ENCODE measurements at places on chromosomes 5 and 9.
A peak's percentile ranks its signal among the peaks of the same experiment; 100 is the strongest.

- DNase-seq = no peak
Observed at GRCh38 chr5:137306903-137307302, 192.2 kb downstream of the SPOCK1 start.

DNA sequence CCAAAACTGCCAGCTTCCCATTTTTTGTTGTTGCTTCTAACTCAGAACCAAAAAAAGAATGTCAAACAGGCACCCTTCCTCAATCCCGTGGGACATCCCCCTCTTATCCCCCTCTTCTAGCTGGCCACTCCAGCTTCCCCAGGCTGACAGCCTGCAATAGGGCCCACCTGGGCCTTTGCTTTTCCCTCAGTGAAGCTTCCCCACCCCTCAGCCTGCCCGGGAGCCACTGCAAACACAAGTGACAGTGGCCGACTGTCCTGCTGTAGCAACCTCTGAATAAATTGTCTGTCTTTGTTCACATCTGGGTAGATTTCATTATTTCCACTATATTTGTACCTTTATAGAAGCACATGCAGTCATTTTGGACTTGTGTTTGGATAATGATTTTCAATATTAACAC lies 245.3 kb downstream of the GADD45G start:
- DNase-seq = no peak

DNA sequence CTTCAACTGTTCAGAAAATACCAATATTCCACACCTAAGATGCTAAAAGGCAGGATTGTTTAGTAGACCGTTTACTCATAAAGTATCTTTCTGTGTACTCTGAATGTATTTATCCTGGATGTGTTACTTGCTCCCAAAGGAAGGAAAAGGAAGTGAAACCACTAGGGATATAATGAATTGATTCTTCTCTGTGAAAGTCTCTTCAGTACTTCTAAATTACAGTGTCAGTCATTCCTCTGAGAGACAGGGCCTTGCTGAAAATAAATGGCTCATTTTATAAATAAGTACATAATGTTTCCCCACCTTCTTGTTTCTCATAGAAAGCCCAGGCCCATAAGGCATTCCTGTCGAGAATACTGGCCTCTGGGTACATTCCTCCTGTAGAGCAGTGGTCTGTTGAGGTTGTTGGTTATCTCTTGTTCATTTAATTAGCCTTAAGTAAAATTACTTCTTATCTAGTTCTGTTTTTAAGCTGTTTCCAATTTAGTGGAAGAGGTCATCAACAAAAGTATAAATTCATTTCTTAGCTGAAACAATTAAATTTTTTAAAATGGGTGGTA lies 1.6 kb downstream of the HAPLN1 start:
- DNase-seq = no peak

- no peak for DNase-seq
Observed at GRCh38 chr5:61257421-61257820, 74.6 kb upstream of the ZSWIM6 start.

GRCh38 chr5:1064383-1065142 lies 47.3 kb downstream of the SLC12A7 start:
- DNase-seq = no peak

GRCh38 chr9:122378236-122378635 lies 7.4 kb downstream of the PTGS1 start:
- no peak for DNase-seq

DNA sequence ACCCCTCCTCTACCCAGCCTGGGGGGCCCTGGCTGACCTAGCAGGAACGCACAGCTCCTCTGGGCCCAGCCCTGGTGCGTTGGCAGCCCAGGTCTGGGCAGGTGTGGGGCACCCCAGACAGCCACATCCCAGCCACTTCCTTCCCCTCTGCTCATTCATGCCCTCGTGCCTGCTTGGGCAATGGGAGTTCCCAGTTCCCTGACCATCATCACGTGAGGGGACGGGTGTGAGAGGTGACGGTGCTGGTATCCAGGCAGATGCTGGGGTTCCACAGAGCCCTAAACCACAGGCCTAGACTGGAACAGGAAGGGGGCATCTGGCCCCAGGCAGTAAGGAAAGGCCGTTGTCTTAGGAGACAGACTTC lies 8.4 kb downstream of the RALGDS start:
- no peak for DNase-seq

DNA sequence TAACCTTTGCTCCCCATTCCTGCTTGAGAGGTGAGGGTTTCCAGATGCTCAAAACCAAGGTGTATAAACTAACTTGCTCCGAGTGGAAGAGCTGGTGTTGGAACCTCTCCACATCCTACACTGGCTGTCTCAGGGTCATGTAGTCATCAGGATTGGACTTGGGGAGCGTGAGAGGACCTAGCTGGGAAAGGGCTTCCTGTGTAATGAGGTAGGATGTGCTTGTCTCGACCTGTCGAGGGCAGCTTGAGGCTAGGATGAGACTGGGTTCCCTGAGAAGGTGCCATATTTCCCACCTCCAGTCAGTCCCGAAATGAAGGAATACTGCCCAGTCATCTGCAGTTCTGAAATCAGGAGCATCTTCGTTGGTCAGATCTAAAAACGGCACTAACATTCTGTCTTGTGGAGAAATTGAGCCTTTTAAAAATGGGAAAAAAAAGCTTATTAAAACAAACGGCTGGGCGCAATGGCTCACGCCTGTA lies 1.3 kb downstream of the CCNI2 start:
- DNase-seq = no peak

- no peak for DNase-seq
Observed at GRCh38 chr9:136532799-136533774, 12.8 kb downstream of the NOTCH1 start.

DNA sequence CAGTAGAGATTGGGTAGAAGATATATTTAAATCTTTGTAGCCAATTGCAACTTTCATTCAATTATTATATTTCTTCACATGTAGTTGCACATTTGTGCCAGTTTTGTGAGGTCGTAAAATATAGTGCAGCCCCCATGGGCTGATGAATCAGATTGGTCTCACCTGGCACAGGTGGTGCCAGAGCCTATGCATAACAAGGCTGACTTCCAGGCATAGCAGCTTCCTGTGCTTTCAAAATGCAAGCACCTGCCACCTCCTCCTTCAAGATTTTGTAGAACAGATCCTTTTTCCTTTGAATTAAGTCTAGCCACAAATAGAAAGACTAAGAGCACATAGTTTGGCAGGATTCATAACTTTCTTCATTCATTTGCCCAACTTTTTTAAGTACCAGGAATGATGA lies 87.1 kb downstream of the STARD4 start:
- no peak for DNase-seq

DNA sequence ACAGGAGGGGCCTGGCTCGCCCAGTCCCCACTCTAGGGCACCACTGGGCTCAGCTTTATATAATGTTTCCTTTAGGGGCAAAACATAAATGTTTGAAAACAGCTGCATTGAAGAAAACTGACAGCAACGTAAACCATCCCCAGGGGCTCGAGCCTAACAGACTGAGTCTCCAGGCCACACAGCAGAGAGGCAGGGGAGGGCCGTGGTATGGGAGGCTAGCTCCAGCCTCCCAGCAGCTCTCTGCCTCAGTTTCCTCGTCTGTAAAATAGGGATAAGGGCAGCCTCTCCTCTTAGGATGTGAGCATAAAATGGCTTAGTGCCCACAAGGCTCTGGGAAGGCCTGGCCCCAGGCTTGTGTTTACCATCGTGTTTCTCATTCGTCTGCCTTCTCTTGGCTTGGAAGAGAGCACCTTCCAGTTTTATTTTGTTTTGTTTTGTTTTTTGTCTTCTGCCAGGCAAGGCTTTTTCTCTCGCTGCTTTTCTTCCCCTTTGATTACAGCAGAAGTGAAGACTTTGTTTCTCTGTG lies 2.7 kb downstream of the ANKRD33B start:
- no peak for DNase-seq

- peak; percentile 3 for DNase-seq
Observed at GRCh38 chr5:99674101-99674500, 745.3 kb upstream of the CHD1 start.

DNA sequence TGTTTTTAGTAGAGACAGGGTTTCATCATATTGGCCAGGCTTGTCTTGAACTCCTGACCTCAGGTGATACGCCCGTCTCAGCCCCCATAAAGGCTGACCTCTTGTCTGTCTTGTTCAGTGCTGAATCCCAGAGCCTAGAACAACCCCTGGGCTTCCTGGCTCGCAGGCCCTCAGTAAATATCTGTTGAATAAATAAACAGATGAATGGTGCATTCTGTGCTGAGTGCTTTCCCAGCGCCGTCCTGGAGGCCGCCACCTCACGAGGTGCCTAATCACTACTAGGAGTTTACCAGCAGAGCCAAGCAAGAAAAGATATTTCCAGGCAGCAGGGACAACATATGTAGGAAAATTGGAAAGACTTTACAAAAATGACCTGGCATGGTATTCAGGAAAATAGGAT lies 88.5 kb downstream of the SNX24 start:
- no peak for DNase-seq

DNA sequence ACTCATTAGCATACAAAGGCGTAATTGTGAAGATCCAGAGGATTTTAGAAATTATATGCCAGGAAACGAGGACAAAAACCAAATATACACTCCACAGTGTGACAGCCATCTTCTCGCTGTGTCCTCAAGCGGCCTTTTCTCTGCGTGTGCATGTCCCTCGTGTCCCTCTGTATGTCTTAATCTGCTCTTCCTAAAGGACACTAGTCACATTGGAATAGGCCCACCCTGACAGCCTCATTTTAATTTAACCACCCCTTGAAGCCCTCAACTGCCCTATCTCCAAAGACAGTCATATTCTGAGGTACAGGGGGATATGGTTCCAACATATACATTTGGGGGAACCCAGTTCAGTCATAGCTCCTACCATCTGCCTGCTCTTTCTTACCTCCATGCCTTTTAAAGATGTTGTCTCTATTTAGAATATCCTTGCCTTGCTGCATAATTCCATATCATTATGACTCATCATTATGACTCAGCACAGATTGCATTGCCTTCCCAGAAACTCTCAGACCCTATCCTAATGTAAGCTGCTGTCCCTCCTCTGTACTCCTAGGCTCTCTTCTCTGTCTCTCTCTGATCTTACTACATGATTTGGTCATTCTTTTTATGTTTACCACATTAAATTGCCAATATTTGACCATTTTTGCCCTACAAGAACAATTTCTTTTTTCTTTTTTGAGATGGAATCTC lies 210.9 kb downstream of the AOPEP start:
- no peak for DNase-seq

DNA sequence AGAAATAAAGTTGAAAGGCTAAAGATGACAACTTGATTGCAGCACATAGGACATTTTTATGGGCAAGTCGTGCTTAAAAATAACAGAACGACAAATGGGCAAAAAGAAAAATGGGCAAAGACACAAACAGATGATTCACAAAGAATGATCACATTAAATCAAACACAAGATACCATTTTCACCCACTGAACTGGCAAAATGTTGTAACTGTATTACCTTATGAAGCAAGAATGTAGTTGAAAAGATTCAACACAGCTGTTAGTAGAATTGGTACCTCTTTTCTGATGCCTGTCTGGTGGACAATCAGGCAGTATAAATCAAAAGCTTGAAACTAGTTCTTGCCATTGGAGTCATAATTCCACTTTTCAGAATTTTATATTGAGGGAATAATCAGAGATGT lies 81.0 kb upstream of the PALM2AKAP2 start:
- no peak for DNase-seq

- DNase-seq = no peak
Observed at GRCh38 chr9:136316271-136316751, 11.0 kb upstream of the GPSM1 start.

DNA sequence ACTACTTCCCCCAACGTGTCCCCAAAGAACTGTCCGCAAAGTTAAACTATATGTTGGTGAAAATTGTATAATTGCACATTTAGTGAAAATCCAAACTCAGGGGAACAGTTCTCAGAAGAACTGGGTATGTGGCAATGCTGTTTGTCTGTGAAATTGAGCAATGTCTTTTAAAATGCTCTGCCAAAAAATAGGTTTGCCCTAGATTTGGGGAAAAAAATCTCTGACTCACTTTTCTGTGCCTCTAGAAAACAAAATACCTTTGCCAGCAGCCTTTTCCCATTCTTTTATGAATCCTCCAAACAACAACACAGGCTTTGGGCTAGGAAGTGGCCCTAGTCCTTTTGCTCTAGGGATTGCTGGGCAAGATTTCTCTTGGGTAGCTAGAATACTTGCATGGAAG lies 37.4 kb upstream of the ZNF608 start:
- no peak for DNase-seq

GRCh38 chr9:125296843-125297372 lies 35.3 kb downstream of the GAPVD1 start:
- no peak for DNase-seq

DNA sequence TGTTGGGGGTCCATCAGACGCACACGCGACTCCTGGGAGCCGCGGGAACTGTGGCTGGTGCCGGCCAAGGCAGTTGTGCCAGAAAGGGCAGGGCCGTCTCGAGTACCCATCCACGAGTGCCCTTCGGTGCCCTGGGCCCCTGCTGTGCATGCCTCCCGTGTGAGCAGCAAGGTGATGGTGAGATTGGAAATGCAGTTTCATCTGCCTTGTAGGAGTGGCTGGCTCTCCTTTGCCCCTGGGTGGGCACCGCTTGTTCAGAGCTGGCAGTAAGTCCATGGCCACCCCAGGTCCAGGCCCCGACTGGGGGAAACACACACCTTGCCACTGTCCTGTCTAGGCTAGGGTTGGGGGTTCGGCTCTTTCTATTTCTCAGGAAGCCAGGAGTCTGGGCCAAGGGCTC lies 5.7 kb downstream of the NKD2 start:
- no peak for DNase-seq

- peak; percentile 29 for DNase-seq
Observed at GRCh38 chr9:87336914-87337333, 160.7 kb upstream of the DAPK1 start.

- no peak for DNase-seq
Observed at GRCh38 chr5:153256-153655, 38.0 kb upstream of the LRRC14B start.

- DNase-seq = no peak
Observed at GRCh38 chr5:92864591-92864990, 716.4 kb downstream of the NR2F1-AS1 start.

GRCh38 chr5:158882236-158882635 lies 217.5 kb downstream of the EBF1 start:
- peak; percentile 30 for DNase-seq

DNA sequence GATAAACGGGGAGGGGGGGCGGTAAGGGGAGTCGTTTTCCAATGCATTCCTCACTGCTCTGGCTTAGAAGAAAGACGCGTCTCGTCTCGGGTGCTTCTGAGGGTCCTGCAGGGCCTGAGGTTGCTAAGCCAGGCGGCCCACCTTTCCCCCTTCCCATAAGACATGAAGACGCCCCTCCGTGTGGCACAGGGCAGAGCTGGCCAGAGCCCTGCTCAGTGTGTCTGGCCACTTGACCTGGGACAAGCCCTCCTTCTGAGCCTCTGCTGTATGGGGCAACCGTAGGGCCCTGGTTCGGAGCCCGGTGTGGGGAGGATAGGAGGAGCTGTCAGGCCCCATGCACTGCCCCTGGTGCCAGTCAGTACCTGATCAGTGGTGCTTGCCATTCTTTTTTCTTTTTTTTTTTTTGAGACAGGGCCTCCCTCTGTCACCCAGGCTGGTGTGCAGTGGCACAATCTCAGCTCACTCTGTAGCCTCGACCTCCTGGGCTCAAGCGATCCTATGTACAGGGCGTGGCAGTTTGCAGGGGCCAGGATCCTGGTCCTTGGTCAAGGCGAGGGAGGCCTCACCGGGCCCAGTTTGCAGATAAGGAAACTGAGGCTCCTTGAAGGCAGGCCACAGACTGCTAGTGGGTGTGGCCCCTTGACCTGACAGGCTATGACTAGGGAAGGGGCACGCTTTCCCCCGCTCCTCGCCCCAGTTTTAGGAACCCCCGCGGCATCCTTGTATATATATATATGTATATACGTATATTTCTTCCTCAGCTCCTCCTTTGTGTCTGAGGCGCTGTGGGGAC lies 172.3 kb upstream of the IER5L start:
- DNase-seq = no peak

GRCh38 chr9:71245651-71246050 lies 124.2 kb upstream of the TRPM3 start:
- DNase-seq = no peak

Measured in NCI-H446 (cell line).